Stimulated activated CD4-positive, alpha-beta T cell treated with anti-CD3 and anti-CD28 coated beads, Interleukin-1b, Interleukin-23, amount 100 ng/mL, for 1 hour (primary cell): ENCODE measurements at places on chromosomes 3 and 15.
A peak's percentile ranks its signal among the peaks of the same experiment; 100 is the strongest.

DNA sequence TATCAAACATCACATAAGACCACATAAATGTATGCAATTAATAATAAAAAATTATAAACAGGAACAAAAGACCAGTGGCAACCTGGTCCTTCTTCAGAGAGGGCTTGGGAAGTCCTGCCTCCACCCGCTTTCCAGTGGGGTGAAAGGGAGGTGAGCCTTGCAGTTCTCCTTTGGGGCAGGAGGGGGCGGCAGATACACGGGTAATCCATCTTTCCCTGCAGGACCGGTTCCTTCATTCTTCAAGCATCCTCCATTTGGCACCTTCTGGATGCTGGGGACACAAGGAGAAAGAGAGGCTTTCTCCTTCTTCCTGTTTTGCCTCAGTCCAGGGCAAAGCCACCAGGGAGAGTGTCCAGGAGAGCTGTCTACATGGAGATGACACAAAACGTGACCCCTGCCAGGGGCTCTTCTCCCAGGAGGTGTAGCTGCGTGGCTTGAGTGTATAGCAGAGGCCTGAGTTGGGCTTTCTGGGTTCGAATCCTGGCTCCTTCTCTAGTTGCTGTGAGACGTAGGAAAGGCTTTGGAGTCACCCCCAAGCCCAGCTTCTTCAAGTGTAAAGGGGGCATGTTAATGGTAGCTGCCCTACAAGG, 23.2 kb downstream of the RPLP1 start:
- peak; percentile 44 for DNase-seq

DNA sequence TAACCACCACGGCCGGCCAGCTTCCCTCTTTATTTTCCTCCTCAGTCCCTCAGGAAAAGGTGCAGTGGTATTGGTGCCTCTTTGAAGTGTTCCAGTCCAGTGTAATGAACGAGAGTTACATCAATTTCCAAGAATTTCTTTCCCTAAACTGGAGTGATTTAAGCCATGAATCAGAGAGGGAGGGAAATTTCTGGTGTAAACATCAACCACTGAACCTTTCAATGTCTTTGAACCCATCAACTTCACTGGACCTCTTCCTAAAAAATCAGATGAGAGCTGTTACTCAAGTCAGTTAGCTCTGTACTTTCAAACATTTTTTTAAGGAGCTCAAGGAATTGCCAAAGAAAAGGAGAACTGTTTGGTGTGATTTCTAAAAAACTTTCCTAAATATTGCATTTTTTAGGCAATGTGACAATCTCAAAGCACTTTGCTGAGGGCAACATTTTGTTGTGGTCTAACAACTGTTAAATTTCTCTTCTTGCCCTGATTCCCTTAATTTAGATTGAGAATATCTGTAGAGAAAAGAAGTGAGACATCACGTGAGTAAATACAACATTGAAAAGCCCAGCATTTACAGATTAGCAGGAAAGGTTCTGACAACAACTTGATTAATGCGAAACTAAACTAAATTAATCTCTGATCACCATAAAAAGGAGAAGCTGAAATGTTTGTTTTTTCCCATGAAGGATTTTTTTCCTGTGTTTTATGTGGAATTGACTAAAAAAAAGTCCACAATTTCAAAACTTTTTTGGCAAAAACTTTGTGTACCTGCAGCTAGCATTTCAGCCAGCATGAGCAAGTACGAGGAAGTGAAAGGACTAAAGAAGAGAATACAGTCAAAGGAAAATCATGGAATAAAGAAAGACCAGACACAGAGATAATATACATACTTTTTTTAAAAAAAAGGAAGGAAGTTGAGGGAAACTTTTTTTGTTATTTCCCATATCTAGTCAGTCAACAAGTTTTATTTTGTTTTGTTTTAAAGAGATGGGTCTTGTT, 9.1 kb upstream of the DAZL start:
- DNase-seq = no peak

GRCh38 chr15:66117841-66118240, 135.7 kb downstream of the MEGF11 start:
- DNase-seq = no peak

DNA sequence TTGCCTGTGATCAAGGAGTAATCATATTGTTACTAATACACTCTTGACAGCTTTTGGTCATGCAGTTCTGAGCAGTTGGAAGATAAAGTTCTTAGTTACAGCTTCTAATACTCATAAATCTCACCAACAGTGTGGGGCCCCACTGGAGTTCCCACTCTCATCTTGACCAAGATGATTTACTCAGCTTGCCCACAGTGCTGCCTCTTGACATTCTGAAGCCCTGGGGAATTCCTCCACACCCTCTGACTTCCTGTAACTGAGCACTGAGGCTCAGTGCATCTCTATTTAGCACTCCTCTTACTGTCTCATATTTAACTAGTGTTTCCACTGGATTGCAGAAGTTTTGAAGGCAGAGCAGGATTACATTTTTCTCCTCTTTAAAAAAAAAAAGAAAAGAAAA, 1.9 kb upstream of the ARL6IP5 start:
- DNase-seq = peak; percentile 37

GRCh38 chr3:71304684-71305083, 278.8 kb downstream of the FOXP1 start:
- no peak for DNase-seq

DNA sequence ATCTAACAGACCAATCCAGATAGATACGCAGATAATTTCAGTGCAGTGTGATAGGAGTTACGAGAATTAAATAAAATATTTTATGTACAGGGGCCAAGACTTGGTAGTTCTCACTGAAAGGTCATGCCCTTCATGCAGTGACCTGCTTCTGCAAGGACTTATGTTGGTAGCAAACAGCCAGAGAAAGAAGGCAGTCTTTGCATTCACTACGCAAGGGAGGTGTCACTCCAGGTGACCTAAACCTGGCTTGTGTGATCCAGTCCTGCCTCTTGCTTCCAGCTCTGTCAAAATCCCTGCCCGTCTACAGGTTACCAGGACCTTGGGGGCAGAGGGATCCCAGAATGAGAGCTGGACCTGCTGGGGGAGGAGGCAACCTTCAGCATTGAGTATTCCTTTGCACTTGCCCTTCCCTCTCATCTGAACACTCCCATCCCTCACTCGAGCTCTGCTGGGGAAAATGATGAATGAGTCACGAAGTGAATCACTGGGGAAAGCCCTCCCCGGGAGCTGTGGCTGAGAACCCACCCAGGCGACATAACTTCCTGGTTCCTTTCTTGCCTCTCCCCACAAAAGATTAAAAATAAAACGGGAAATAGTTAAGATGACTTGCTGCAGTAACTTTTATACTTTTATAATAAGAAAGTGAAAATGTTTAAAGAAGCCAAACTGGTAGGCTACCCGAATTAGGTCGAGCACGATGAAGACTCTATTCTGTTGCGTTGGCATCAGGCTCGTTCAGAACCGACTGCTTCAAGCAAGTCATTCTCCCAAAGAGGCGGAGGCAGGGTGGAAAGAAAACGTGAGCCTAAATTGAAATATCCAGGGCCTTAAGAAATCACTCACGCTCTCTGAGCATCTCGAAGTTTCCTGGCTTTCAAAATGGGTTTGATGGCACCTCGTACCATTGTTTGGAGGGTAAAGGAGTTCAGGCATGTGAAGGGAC, 216.1 kb downstream of the SLCO3A1 start:
- DNase-seq = no peak

DNA sequence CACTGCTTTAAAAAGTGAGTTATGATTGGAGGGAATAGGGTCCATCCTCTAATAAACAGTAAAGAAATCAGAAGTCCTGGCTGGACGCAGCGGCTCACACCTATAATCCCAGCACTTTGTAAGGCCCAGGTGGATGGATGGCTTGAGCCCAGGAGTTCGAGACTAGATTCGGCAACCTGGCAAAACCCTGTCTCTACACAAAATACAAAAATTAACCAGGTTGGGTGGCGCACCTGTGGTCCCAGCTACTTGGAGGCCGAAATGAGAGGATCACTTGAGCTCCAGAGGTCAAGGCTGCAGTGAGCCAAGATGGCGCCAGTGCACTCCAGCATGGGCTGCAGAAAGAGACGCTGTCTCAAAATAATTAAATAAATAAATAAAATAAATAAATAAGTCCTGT, 171.2 kb downstream of the POTEB3 start:
- DNase-seq = no peak

- DNase-seq = no peak
Observed at GRCh38 chr15:32826685-32827084, 108.9 kb downstream of the GREM1 start.

DNA sequence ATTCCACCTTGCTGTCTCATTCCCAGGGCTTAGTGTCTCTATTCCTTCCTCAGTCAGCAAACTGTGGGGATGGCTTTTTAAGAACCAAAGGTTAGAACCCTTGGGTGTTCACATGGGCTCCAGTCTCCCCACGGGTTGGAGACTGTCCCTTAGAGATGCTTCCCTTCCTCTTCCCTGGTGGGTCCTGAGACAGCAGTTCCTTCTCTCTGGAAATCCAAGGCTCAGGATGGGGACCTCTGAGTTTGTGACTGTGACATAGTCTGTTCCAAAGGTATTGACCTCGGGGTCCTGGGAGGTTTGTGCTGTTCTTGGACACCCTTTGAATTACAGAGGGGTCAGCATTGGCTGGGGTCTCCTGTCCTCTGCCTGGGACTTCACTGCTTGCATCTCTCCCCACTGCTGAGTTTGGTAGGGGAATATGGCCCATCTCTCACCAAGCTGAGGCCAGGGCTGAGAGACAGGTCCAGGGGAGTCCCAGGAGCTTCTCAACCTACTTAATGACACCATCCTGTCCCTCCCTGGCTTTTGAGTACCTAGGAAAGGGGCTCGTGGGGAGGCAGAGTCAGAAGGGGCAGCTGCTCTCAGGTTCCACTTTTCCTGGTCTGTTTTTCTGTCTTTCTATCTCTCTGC, 1.5 kb downstream of the GRM2 start:
- no peak for DNase-seq

DNA sequence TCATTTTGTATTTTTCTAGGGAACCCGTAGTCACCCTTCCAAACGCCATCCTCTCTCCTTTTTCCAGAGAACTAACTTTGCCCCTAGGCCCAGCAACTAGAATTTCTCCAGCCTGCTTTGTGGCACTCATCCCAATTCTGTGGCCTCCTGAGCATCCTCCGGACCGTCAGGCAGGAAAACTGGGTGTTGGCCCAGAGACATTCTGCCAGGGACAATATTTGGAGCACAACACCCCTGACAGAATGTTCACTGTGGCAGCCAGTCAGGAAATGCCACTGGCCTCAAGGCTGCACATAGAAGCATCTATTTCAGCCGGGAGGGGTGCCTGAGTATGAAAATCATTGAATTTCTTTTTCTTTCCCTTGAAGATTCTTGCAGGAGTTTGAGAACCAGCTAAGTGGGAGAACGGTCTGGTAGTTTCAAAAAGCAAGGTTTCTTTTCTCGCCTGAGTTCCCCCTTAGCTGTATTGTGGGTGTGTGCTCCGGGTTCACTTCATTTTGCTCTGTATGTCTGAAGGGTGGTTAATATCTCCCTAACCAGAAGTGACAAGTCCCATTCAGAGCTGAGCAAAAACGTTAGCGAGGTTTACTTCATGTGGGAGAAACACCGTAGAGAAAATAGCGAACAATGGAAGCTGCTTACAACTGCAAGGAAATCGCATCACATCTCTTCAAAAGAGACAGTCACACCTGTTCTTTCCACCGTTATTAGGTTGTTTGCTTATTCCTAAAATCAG, 108.1 kb upstream of the TPM1 start:
- no peak for DNase-seq

- no peak for DNase-seq
Observed at GRCh38 chr15:80250614-80251427, 1.2 kb downstream of the CTXND1 start.

DNA sequence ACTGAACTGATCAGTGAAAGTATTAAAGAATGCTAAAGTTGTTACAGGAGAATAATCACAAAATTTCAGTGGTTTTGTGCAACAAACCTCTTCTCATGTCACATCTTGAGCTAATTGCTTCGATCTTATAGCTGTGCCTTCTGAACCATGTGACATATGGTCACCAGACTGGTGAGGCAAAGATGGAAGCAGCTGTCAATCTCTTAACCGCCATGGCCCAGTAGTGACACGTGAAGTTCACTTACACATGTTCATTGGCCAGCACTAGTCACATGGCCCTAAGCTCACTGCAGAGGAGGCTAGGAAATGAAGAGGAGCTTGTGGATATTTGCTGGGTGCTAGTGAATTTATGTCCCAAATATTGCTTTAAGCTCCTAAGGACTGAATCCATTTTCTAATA, 32.5 kb downstream of the BOC start:
- DNase-seq = no peak

- DNase-seq = no peak
Observed at GRCh38 chr15:31324186-31324585, 2.4 kb upstream of the KLF13 start.

DNA sequence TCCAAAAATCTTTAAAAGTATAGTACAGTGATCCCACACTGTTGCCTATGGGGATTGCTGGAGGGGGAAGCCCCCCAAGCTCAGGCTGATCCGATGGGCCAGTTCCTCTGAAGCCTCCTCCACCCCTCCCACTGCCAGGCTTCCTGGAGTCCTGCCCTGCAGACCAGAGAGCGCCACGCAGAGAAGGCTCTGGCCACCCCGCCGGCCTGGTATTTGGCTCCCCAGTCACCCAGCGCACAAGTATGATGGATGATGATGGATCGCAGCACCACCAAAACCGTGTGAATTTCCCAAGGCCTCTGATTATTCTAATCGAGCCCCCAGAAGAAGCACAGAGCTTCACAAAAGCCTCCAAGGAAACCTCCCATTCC, 259.0 kb downstream of the MECOM start:
- DNase-seq = no peak

DNA sequence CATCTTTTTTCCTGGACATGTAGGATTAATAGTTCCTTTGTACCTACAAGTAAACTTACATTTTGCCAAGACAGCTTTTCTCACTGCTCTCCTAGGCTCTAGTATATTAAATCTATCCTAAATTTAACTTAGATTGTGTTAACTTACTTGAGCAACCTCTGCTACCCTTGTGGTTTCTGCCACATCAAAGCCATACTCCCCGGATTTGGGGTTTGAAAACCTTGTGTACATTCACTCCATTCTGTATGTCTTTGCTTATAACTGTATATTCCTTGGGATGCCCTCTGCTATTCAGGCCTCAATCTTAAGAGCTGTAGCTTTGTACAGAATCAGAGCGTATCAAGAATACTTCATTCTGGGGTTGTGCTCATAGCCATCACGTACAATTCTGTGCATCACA, 60.4 kb downstream of the ARIH1 start:
- no peak for DNase-seq

DNA sequence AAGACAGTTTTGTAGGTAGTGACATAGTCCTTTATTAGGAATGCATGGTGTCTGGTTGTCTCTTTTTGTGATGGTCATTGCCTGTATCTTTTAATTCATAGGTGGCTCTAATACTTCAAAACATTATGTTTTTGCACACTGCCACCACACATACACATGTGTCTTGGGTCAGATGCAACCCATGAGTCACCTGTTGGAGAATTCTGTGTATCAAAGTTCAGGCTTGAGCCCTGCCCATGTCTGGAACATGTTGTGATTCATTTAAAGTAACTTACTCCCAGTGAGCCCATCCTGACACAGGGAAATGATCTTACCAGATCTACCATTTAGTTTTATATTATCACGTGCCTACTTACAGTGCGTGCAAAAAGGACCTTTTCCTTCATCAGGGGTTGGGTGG, 142.7 kb downstream of the GHSR start:
- DNase-seq = no peak
